ENCODE measurements at places on chromosomes 5 and 9.

- no peak for DNase-seq
These were observed 697.5 kb upstream of the GRAMD2B start for GRCh38 chr5:125725691-125726090.

GRCh38 chr5:72145348-72145747 lies 38.1 kb downstream of the MAP1B start:
- no peak for DNase-seq

GRCh38 chr9:78938821-78939220 lies 632.9 kb upstream of the TLE4 start:
- DNase-seq, result no peak

DNA sequence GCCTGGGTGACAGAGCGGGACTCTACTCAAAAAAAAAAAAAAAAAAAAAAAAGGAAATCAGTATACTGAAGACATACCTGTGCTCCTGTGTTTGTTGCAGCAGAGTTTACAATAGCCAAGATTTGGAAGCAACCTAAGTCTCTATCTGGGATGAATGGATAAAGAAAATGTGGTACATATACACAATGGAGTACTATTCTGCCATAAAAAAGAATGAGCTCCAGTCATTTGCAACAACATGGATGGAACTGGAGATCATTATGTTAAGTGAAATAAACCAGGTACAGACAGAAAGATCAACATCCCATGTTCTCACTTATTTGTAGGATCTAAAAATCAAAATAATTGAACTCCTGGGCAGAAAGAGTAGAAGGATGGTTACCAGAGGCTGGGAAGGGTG lies 22.9 kb downstream of the ADAM19 start:
- DNase-seq, result no peak

GRCh38 chr5:88695232-88695631 lies 187.8 kb downstream of the MEF2C start:
- DNase-seq, result no peak

DNA sequence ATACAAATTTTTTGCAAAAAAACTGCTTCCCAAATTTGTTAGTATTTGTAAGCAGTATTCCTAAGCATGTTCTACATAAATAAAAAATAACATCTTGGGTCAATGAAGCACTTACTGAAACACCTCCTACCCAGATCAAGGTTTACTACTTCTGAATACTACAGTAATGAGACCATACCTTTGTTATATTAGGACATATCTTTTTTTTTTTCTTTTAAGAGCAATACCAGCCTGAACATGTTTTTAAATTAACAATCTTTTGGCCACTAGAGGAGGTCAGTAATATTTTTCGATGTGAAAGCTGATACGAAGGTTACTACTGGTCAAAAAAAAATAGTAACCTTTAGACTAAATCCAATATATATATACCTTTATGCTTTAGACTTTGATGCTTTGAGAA lies 72.7 kb downstream of the CERT1 start:
- no peak for DNase-seq

- no peak for DNase-seq
These were observed 592.5 kb upstream of the CLINT1 start for GRCh38 chr5:158451203-158451992.

GRCh38 chr5:444226-444625 lies 1.2 kb downstream of the EXOC3 start:
- DNase-seq, result no peak

GRCh38 chr5:57476601-57477056 lies 6.0 kb downstream of the ACTBL2 start:
- DNase-seq, result no peak

- no peak for DNase-seq
These were observed 172.1 kb upstream of the DAP start for GRCh38 chr5:10933121-10933520.

Data from RPMI8226 (cell line).